ENCODE measurements at places on chromosomes 1 and 21.
A peak's percentile ranks its signal among the peaks of the same experiment; 100 is the strongest.

DNA sequence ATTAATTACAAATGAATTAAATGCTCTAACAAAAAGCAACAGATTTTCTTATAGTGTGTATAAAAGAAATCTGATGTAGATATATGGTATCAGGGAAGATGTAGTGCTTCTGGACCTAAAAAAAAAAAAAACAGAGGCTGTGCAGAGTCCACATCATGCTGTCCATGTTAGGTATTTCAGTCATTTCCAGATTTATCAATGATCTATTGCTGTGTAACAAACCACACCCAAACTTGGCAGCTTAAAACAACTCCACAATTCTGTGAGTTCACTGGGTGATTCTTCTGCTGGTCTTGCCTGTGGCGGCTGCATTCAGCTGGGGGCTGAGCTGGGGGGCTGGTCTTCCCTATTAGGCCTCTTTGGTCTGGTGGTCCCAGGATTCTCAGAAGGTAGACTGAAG lies 52.3 kb upstream of the C1orf146 start:
- no peak for DNase-seq

DNA sequence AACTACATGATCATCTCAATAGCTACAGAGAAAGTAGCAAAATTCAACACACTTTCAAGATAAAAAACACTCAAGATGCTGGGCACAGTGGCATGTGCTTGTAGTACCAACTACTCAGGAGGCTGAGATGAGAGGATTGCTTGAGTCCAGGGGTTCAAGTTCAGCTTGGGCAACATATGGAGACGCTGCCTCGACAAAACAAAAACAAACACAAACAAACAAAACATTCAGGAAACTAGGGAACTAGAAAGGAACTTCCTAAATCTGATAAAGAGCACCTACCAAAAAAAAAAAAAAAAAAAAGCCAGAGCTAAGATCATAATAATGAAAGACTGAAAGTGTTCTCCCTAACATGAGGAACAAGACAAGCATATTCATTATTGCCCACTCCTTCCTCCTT lies 22.8 kb upstream of the RNF186 start:
- no peak for DNase-seq

DNA sequence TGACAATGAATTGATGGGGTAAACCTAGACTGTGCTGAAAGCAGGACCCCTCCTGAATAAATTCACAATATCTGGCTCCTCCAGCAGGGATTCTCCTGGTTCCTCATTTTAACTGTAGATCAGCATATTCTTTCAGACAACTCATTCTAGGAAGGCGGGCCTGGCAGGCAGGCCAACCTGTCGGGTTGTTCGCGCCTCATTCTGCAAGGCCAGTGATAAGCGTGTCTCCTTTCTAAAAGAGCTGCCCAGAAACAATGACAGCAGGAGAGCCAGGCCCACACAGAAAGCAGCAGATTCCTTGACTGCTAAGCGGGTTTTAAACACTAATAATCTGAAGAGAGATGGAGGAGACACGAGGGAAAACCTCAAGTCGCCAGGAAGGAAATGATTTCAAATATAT lies 70.0 kb downstream of the NTPCR start:
- no peak for DNase-seq

GRCh38 chr1:214579183-214579582 lies 23.8 kb upstream of the CENPF start:
- no peak for DNase-seq

DNA sequence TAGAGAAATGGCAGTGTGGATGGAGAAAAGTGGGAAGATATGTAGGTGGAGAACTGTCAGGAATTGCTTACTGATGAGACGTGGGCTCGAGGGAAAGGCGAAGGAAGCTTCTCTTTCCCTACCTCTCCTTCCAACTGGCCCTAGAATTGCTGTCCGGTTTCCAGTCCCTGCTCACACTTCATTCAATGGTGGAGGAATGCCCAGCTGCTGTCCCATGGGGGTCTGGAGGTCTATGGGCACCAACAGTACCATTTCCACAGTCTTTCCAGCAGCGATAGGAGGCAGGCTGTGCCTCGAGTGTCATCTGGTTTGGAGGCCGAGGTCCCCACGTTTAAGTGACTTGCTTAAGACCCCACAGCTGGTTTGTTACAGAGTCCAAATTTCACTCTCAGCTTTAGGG lies 31.5 kb upstream of the CD1D start:
- DNase-seq: no peak

GRCh38 chr1:94936861-94937620 lies 10.1 kb upstream of the CNN3 start:
- DNase-seq: no peak

DNA sequence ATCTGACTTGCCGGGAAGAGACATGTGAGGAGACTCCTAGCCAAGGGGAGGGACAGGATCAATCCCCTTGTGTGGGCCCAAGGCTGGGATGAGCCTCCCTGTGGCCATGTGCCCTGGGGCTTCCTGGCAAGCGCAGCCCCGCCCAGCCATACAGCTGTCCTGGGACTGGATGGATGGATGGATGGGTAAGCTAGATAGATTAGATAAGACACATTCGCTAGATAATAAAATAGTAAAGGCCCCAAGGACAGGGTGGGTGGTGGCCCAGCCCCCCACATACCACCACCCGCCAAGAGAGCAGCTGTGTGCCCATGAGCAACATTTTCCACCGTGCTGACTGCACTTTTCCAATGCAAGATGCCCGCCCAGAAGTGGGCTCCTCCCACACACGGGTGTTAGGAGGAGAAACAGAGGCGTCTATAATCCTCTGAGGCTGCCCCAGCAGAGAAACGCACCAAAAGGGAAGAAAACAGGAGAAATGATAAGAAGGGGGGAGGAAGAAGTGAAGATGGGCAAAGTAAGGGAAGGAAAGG lies 25.1 kb downstream of the ZBTB17 start:
- DNase-seq: no peak

DNA sequence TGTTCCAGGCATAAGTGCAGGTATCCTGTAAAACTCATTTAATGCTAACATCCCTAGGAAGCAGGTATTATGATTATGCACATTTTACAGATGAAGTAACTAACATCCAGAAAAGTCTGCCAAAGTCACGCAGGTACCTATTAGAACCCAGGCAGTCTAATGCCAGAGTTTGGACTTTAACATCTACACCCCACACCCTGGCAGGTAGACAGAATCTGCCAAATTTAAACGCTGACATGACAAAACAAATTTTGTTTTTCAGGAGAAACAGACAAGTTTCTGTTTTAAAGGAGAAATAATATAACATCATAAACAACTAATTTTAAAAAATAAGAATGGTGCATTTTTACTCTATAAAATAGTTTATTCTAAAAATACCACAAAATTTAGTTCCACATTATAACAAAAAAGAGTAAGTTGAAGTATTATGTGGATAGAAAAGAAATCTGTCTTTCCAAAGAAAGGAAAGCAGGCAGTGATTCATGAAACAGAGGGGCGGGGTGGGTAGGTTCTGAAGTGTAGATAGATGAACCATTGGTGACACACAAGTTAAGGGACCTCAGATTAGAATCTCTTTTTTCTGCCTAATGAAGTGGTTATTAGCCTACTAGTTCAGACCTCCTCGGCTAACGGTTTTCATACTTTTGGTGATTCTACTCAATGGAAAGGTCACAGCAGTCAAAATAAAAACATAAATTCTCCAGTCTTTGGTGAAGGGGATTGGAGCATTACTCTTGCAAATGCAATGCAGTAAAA lies 1.7 kb downstream of the ASPM start:
- peak; percentile 38 for DNase-seq

DNA sequence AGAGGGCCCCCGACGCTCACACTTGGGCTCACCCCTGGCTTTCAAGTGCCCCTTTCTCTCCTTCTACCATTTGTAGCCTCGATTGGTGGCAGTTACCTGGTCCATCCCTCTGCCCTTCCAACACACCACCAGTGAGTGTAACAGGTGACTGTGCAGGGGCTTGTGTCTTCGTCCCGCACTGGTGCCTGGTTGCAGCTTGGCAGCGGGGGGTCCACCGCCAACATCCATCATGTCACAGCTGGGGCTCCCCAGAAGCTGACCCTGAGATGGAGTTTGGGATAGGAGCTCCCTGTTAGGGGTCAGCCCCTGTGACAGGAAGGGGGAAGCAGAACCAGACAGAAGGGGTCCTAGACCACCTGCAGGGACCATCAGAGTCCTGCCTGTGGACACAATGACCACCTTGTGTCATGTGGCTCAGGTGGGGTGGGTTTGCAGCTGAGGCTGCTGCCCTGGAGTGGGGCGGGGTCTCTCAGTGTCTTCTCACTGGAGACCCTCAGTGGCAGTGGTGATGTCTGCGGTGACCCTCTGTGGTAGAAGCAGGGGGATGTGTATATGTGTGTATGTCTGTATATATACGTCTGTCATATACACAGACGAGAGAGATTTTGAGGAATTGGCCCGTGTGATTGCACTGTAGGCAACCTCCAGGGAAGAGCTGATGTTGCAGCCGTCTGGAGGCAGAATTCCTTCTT lies 3.6 kb upstream of the CALML6 start:
- no peak for DNase-seq

- DNase-seq: no peak
These were observed at the start of gene DYNLT5 for GRCh38 chr1:66752000-66752592. Gene DYNLT5 (plus strand): TSS chr1:66752459. CDS start chr1:66754659, 2,200 bp downstream.

DNA sequence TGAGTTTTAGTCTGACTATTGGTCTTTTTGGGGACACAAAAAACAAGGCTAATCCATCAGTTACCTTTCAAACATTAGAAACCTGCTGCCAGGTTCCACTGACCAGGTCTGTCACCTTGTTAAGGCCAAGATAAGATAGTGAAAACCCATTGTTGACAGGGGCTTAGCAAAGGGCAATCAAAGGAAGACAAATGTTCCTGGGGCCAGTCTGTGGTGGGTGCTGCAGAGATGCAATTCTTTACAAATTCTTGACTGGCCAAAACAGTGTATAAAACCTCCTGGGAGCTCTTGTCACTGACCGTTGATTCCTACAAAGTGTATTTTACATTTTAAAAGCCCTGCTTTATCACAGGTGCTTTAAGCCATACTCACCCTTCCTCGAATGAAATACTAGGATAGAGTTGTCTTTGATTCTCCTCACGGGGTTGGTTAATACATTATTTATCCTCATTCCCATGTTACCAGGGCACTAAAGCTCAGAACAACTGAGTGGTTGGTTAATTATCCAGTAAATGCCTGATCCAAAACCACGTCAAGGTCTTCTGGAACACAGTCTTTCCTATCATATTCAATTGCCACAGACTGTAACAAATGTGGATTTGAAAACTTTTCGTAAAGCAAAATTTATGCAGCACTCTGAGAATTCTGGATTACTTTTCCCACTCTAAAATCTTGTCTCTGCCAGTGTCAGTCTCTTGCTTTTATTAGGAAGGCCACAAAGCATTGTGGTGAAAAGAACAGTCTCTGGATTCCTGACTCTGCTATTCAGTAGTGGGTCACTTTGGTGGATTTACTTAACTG lies 77.2 kb downstream of the NRIP1 start:
- no peak for DNase-seq

DNA sequence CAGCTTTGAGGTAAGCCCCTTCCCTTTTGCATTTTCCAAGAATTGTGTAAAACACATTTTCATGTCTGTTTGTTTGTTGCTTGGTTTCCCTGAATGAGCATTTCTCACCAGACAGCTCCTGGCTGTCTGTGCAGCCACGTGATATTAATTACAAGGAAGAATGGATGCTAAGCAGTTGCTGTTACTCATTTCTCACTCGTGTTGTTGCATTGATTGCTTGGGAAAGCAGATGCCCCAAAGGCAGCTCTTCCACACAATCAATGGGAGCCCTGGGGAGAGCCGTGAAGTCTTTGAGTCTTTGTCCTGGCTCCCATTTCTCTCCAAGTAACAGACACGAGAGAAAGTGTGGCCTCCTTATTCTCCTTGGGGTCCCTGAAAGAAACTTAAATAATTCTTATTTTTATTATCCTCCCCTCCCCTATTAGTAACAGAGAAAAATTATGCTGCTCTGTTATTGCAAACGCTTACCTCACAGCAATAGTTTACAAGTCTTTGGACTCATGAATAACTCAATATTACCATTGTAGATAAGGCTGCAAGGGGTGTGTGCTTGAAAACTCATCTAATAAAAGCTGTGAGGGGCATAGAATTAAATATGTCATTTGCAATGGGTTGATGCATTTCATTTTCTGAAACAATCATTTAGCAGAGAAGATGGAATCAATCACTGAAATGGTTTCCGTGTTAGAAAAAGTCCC lies 127.7 kb upstream of the CAMK1G start:
- DNase-seq: peak; percentile 19

DNA sequence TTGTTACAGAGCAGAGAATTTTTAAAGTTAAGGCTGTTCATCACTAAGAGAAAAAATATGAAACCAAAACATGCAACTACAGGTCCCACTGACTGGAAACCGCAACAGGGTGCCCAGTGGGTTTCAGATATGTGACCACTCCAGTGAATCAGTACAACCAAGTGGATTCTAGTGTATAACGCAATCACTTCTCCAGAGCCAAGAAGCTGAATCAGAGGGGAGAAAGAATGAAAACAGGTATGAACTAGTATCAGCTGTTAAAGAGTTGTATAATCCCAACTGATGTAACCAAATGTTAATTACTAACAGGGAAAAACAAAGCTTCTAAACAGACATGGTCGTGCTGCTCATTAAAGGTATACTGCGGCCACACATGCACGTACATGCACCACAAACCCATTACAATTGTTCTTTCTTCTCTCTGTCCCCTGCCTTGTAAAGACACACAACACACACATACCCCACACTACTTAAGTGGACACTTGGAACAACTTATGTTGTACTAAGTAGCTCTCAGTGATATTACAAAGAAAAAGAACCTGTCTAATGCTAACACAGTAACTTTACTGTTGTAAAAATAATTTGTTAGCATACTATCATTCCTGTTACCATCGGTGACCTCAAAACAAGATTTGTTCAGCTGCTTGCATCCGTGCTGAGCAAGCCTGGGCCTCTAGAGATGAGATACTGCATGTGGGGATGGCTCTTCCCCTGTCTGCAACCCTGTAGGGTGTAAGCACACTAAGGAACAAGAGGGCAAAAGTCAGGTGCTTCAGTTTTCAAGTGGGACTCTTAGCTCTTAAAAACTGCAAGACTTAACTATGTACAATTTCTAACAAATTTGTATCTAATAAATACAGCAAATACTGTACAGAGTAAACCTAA lies 74.2 kb downstream of the PTPN14 start:
- no peak for DNase-seq

DNA sequence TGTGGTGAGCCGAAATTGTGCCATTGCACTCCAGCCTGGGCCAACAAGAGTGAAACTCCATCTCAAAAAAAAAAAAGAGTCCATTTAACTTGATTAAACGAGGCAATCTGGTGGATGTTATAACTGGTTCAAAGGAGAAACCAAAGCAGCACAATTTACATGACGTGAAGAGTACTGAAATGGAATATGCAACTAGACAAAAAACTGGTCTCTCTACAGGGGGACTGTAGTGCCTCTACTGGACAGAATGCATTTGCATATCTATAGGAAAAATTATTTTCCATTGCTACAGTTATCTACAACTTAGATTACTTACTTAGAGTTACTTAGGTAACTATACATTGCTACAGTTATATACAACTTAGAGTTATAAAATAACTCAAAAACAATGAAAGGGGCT lies 2.7 kb upstream of the CAPN2 start:
- DNase-seq: no peak

DNA sequence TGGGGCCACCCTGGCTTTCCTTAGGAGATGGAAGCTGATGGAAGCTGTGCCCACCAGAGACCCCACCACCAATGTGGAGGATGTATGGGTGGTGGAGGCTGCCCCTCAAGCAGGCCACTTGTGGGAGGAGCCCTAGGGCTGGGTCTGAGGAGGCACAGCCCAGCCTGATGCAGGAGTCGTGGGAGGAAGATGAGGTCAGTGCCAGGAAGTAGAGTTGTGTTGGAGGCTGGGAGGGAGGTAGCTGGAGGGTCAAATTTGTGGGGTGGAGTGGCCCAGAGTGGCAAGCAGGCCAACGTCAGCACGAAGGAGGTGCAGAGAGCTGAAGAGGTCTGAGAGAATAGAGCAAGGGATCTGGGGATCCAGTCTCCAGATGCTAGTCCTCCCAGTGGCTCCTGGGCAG lies 119.0 kb upstream of the USP24 start:
- no peak for DNase-seq
